Gastroesophageal sphincter (tissue), 4 donors: ENCODE measurements at places on chromosomes 7 and 10. TPM values are rescaled to one million over a fixed set of nuclear protein-coding genes. Genes with fewer than 3 reads are reported as not detected.

FAM24B gene
- 2.6 TPM for total RNA-seq

TUBB8 gene
- total RNA-seq = not detected

SH2D4B gene
- total RNA-seq = not detected

CCDC3 gene
- total RNA-seq = 66.1 TPM

VAX1 gene
- total RNA-seq = not detected

JCAD gene
- total RNA-seq = 66.8 TPM

PODXL gene
- total RNA-seq = 23.4 TPM

BMPR1A gene
- total RNA-seq = 118 TPM

CTAGE4 gene
- total RNA-seq = 1.1 TPM

IDI2 gene
- not detected for total RNA-seq

DNA sequence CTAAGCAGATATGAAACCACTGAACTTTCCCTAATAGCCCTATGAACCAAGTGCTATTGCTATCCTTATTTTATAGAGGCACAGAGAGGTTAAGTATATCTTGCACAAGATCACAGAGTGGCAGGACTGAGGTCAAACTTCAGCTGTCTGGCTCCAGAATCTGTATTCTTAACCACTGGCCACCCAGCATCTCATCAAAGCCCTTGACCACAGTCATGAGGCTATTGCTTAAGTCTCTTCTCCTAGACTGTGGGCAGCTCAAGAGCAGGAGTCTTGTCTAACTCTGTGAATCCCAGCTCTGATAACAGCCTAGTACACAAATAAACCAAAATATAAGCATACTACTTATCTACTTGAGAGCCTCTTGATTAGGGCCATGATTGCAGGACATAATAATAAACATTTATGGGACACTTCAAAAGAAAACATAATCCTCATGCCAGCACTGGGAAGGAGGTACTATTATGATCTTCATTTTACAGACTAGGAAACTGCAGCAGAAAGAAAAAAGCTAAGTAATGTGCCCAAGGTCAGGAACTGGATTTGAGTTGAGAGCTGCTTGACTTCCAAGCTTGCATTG, 22.4 kb upstream of the SMC3 start:
- ATAC-seq = no peak

GRCh38 chr7:16106300-16106699, 315.0 kb downstream of the CRPPA start:
- ATAC-seq = no peak

- ATAC-seq = no peak
Observed at GRCh38 chr10:929960-930624, 1.4 kb downstream of the LARP4B start.

DNA sequence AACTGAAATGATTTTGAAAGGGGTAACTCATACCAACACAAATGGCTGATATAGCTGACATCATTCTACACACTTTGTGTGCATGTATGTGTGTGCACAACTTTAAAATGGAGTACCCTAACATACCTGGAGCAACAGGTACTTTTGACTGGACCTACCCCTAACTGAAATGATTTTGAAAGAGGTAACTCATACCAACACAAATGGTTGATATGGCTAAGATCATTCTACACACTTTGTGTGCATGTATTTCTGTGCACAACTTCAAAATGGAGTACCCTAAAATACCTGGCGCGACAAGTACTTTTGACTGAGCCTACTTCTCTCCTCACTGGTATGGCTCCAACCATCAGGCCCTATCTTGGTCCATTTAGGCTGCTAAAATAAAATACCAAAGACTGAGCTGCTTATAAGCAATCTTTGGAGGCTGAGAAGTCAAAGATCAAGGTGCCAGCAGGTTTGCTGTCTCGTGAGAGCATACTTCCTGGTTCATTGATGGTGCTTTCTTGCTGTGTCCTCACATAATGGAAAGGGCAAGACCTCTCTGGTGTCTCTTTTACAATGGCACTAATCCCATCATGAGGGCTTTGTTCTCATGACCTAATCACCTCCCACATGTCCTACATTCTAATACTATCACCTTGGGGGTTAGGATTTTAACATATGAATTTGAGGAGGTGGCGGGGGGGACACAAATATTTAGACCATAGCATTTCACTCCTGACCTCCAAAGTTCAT, 173.3 kb downstream of the CFTR start:
- ATAC-seq = no peak

DNA sequence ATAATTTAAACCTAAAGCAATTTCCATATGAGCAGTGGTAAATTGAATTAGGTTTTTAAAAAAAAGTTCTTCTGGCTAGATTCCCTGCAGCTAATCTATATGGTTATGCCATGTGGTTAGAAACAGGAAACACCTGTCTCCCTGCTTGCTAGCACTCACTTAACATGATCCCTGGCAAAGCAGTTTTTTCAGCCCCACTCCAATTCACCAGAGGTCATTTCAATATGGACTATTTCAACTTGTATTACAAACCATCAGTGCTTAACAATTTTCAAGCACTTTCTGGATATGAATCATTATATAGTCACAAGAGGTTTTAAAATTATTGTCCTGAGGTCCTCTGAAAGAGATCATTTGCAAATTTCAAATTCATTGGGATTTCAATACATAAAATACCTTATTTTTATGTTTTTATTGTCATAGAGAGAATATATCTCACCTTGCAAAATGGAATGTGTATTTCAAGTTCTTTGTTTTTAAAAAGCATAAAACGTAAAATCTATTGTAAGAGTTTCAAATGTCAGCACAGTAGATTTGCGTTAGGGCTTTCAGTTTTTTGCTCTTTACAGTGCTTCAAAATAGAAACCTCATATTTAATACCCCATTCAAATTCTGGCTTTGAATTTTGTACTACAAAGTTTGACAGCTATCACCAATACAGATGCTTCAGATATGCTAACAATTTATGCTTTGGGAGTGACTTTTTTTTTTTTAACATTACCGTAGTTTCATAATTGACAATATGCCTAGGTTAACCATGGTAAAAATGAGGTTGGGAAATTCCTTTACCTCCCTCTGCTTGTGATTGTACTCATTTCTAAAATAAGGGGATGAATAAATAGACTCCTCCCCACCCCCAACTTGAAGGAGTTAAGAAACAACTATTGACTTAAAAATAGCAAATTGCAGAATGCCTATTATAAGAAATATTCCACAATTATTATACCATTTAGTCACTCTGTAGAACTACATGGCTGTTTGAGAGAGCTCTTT, 117.5 kb upstream of the HGF start:
- ATAC-seq = no peak

DNA sequence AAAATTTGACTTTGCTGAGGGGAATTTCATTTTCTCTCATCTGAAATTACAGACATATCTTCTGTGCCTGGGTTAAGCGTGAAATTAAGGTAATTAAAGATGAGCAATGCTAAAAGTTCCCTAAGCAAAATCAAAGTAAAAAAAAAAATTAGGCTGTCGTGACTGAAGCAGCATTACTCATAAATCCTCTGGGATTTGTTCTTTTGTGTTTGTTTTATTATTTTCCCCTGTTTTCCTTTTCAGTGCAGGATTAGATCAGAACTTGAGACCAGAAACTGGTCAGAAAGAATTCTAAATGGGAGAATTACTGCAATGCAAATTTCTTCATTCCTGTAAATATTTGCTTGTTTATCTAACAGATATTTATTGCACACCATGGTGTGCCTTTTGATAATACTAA, 141.4 kb upstream of the BET1 start:
- ATAC-seq = no peak
